PC-9 (cell line): ENCODE measurements at places on chromosomes 11 and 22. TPM values are rescaled to one million over a fixed set of nuclear protein-coding genes. Genes with fewer than 3 reads are reported as not detected.

GRCh38 chr11:2578929-2579270 is 120.9 kb downstream of the KCNQ1OT1 start:
- no peak for DNase-seq

GRCh38 chr11:113103932-113104690 is 142.9 kb downstream of the NCAM1 start:
- no peak for DNase-seq

DNA sequence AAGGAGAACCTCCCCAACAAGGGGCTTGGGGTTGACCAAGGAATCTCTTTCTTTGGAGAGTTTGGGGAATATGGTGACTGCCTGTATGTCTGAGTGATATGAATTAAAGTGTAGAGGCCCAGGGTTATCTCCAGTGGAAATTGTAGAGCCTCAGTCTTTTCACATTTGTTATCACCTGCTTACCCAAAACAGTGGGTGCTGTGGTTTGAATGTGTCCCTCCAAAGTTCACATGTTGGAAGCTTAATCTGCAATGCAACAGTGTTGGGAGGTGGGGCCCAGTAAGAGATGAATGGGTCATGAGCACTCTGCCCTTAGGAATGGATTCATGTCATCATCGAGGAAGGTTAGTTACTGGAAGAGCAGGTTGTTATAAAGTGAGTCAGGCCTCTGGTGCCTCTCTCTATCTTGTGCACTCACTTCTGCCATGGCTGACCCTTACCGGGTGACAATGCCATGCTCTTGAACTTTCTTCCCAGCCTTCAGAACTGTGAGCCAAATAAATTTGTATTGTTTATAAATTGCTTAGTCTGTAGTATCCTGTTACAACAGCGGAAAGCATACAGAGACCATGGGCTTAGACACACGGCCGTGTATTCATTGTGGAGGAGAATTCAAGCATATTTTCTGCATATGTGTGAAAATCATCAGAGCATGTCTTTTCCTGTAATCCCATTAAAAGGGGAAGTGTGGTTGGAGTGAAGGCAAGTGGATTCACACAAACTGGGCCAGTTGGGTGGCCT is 114.1 kb upstream of the TBCEL start:
- DNase-seq, result peak; percentile 86

PDE3B gene
- total RNA-seq, result not detected in 2 replicates

- no peak for DNase-seq
Measured at GRCh38 chr22:37419370-37419968, 7.8 kb downstream of the ELFN2 start.

DNA sequence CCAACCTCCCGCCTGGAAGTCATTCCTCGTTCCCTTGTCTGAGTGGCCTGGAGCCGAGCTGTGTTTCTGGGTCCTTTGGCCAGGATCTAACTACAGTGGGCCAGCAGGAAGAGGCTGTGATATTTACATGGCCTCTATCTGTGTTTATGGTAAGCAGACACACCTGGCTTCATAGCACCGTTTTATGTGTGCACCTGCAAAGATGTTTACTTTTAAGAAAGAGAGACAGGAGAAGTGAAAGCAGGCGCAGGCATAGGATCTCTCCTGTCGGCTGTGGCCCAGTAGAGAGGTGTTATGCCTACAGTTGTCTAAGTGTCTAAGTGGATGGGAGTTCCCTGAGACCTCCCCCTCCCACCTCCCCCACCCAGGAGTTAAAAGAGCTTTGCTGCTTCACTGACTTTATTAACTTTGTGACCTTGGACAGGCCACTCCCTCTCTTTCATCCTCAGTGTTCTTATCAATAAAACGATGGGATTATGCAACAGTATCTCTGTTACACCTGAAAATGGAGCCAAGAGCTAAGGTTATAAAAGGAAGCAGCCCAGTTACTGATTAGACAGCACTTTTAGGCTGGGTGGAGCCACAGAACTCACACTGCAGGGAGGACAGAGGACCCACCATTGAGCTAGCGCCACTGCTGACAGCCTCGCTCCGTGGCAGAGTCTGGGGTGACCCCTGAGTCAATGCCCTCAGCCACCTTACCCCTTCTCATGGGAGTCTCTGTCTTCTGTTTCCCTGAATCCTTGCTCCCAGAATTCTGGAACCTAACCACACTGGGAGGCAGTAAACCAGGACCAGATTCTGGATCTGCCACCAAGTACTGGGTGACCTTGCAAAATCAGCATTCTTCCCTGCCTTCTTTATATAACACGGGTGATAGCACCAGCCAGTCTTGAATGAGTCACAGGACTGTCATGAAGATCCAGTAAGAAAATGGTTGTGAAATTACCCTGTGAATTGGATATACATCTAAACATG is 22.0 kb downstream of the ST14 start:
- DNase-seq, result peak; percentile 25

GRCh38 chr22:36565686-36566085 is 36.7 kb upstream of the EIF3D start:
- DNase-seq, result no peak

DNA sequence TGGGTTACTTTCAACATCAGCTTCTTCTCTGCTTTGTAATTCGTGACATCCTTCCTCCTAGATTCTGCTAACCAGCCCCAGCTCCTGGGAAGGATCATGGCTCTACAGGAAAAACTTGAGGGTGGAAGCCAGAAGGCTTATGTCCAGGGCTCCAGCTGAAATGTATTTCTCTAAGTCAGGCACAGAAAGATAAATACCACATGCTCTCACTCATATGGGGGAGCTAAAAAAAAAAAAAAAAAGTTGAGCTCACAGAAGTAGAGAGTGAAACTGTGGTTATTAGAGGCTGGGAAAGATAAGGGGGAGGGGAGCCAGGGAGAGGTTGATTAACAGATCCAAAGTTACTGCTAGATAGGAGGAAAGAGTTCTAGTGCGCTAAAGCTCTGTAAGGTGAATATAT is 74.9 kb downstream of the DSCAML1 start:
- no peak for DNase-seq

DNA sequence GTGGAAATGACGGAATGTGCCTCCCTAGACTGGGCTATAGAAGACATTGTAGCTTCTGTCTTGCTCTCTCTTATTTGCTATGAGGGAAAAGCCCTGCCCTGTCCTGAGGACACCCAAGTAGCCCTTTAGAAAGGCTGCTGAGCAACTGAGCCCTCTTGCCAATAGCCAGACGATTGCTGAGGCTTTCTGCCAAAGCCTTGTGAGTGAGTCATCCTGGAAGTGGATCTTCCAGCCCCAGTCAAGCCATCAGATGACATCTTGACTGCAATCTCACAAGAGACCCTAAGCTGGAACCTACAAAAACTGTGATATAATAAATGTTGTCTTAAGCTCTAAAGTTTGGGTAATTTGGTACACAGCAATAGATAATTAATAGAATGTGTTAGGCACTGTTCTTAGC is 3.9 kb upstream of the TRAF6 start:
- no peak for DNase-seq

GRCh38 chr11:78336877-78337553 is 80.6 kb downstream of the GAB2 start:
- no peak for DNase-seq

DNA sequence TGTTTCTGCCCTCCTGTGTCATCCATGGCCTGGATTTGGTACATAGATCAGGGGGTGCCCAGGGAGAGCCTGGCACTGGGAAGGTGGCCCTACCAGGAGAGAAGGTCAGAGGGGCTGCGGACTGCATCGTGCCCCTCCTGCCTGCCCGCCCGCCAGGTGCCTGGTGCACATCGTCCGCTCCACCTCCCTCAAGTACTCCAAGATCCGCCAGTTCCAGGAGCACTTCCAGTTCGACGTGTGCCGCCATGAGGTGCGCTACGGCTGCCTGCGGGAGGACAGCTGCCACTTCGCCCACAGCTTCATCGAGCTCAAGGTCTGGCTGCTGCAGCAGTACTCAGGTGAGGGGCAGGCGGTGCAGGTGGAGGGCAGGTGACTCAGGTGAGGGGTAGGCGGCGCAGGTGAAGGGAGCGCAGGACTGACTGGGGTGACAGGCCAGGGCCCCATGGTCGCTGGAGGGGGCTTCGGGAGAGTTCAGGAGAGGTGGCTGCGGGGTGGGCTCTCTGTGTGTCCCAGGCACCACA is 32.7 kb upstream of the TEF start:
- DNase-seq, result no peak

- DNase-seq, result peak; percentile 92
Measured at GRCh38 chr22:37457093-37457893, 28.9 kb downstream of the MFNG start.

GRCh38 chr11:95231881-95232605 is 1.0 kb upstream of the SESN3 start:
- DNase-seq, result no peak

- peak; percentile 4 for DNase-seq
Measured at GRCh38 chr11:12841946-12842630, 167.0 kb upstream of the RASSF10 start.

EMID1 gene
- 1.1 and 3.1 TPM in 2 replicates for total RNA-seq

DNA sequence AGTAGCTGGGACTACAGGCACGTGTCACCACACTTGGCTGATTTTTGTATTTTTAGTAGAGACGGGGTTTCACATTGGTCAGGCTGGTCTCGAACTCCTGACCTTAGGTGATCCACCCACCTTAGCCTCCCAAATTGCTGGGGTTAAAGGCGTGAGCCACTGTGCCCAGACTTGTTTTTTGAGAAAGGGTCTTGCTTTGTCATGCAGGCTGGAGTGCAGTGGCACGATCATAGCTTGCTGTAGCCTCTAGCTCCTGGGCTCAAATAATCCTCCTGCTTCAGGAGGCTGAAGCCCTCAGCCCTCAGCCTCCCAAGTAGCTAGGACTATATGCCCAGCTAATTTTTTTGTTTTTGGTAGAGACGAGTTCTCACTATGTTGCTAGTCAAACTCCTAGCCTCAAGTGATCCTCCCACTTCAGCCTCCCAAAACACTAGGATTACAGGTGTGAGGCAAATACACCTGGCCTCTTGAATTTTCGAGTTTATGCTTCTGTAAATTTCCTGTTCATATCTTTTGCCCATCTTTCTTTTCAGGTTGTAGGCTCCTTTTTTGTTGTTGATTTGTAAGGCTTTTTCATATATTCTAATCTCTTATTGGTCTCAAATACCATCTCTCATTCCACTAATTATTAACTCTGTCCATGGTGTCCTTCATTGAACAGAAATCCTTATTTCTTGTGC is 3.4 kb upstream of the RBM4B start:
- no peak for DNase-seq

MLC1 gene
- not detected in 2 replicates for total RNA-seq

DNA sequence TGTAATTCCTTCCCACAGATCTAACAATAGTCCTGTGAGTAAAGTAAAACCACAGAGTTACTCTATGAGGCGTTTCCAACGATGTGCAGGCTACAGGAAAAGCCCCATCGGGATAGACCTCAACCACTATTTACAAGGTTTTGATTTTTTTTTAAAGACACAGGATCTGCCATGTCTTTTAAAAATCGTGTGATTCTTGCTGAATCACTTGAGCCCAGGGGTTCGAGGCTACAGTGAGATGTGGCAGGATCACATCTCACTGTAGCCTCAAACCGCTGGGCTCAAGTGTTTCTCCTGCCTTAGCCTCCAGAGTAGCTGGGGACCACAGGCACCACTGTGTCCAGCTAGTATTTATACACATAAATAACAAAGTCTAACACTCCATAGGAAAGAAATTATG is 7.8 kb downstream of the TAF1D start:
- no peak for DNase-seq

GRCh38 chr22:30175690-30176288 is 70.8 kb downstream of the LIF start:
- no peak for DNase-seq

SLC22A12 gene
- total RNA-seq, result not detected in 2 replicates

DNA sequence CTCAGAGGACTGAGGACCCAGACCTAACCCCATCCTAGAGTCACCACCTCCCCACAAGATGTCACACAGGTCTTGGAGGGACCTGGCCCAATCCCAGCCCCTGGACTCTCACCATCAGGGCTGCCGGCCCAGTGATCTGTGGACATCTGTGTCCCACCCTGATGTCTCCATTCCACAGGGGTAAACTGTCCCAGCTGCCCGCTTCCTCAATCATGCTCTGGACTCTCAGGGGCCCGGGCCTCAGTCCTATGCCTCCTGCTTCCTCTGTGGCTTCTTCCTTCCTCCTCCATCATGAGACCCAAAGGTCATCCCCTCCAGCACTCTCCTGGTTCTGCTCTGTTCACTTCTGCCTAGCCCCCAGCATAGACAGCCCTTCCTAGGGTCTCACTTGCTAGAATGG is 32.2 kb downstream of the ARAP1 start:
- DNase-seq, result no peak

- DNase-seq, result no peak
Measured at GRCh38 chr22:45483319-45483718, 19.4 kb upstream of the FBLN1 start.

GALNT18 gene
- not detected in 2 replicates for total RNA-seq

- DNase-seq, result no peak
Measured at GRCh38 chr11:77823775-77824174, 2.8 kb downstream of the AAMDC start.

- DNase-seq, result no peak
Measured at GRCh38 chr11:1744891-1745700, 5.3 kb downstream of the IFITM10 start.

TEX54 gene
- total RNA-seq, result not detected in 2 replicates

KCNJ1 gene
- not detected in 2 replicates for total RNA-seq

DNA sequence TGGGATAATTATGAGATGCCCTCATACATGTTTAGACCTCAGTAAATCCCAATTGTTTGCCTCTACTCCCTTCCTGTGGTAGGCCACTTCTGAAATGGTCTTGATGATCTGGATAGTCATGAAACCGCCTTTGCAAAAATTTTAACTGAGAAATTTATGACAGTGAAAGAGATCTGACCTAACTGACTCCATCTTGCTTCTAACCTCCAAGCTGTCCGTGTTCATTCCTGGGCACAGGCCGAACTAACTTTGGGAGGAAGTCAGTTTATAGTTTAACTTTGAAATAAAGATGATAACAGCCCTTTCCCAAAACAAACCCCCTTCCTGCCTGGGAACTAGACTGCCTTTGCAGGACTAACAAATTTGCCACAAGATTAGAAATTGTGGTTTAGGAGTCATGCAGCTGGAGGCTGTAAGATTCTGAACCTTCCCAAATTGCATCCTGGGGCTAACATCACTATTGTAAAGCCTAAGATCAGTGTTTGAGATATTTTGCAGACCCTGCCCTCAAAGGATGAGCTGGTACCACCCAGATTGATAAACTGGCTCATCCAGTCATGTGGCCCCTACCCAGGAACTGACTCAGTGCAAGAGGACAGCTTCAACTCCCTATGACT is 19.9 kb upstream of the CTR9 start:
- no peak for DNase-seq
